ENCODE measurements at places on chromosomes 4 and X. TPM values are rescaled to one million over a fixed set of nuclear protein-coding genes. Genes with fewer than 3 reads are reported as not detected.

Gene LRIT3
- 0.33 TPM for total RNA-seq

Gene FOXR2
- not detected for total RNA-seq

Gene PCDH18
- 23.0 TPM for total RNA-seq

Gene CPE
- total RNA-seq = 334 TPM

Gene AKAP14
- total RNA-seq = not detected

Gene ANOS1
- 57.3 TPM for total RNA-seq

Gene SLC9A6
- total RNA-seq = 21.7 TPM

Gene MANBA
- total RNA-seq = 49.6 TPM

Gene DGAT2L6
- not detected for total RNA-seq

Gene MAOB
- total RNA-seq = 9.5 TPM

Gene FAM9B
- total RNA-seq = not detected

Gene SPANXN5
- total RNA-seq = not detected

Gene PAGE2B
- not detected for total RNA-seq

Gene PCSK1N
- total RNA-seq = 3.1 TPM

Gene F8A2
- not detected for total RNA-seq

Gene TLR7
- total RNA-seq = 0.54 TPM

Gene NELFA
- 39.3 TPM for total RNA-seq

Gene MAGEE2
- total RNA-seq = not detected

Gene MAP3K15
- not detected for total RNA-seq

Gene CXorf49B
- not detected for total RNA-seq

Gene SHOX
- total RNA-seq = not detected

Gene CCKAR
- not detected for total RNA-seq

Gene EFHC2
- 6.2 TPM for total RNA-seq

Gene NAP1L3
- 7.9 TPM for total RNA-seq

Gene MMRN1
- total RNA-seq = 325 TPM

Gene SRPK3
- total RNA-seq = 0.22 TPM

Gene NXF2B
- total RNA-seq = not detected

Gene MAPK10
- total RNA-seq = 95.0 TPM

Gene SLC49A3
- total RNA-seq = 27.1 TPM

Gene ZNF157
- 0.89 TPM for total RNA-seq

Measured in thyroid gland (tissue), 4 donors.